ENCODE measurements at places on chromosomes 1 and 21. TPM values are rescaled to one million over a fixed set of nuclear protein-coding genes. Genes with fewer than 3 reads are reported as not detected.

- H3K27ac ChIP-seq = peak within 1 kb of the TSS; percentile 90
- H3K27me3 ChIP-seq = no peaks in the 10 kb centered on the region
- peaks cover 39% of the 10 kb centered on the region for H3K4me1 ChIP-seq
- H3K4me3 ChIP-seq = peak within 1 kb of the TSS; percentile 91
- peaks cover 33% of the 10 kb centered on the region for H3K36me3 ChIP-seq
Observed at GRCh38 chr1:226738995-226739695, at the start of gene ITPKB. ITPKB (minus strand) TSS chr1:226739282; CDS start chr1:226737458, 1,824 bp downstream.

GRCh38 chr1:154851392-154852177, 18.5 kb downstream of the KCNN3 start:
- peaks cover 9% of the 10 kb centered on the region for H3K4me1 ChIP-seq
- H3K27ac ChIP-seq = no peak overlapping the region
- H3K36me3 ChIP-seq = no peaks in the 10 kb centered on the region
- H3K4me3 ChIP-seq = no peak overlapping the region
- H3K27me3 ChIP-seq = peaks cover 3% of the 10 kb centered on the region

Gene GRHL3
- total RNA-seq = not detected

Gene SYDE2
- 1.9 TPM for total RNA-seq

DNA sequence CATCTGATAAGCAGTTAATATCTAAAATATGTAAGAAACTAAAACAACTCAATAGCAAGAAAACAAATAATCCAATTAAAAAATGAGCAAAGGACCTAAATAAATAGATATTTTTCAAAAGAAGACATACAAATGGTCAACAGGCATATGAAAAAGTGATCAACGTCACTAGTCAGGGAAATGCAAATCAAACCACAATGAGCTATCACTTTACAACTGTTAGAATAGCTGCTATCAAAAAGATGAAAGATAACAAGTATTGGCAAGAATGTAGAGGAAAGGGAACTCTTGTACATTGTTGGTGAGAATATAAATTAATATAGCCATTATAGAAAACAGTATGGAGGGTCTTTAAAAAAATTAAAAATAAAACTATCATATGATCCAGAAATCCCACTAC, 40.7 kb upstream of the NEK7 start:
- no peaks in the 10 kb centered on the region for H3K4me1 ChIP-seq
- no peak overlapping the region for H3K4me3 ChIP-seq
- no peak overlapping the region for H3K27ac ChIP-seq
- DNase-seq = no peak

DNA sequence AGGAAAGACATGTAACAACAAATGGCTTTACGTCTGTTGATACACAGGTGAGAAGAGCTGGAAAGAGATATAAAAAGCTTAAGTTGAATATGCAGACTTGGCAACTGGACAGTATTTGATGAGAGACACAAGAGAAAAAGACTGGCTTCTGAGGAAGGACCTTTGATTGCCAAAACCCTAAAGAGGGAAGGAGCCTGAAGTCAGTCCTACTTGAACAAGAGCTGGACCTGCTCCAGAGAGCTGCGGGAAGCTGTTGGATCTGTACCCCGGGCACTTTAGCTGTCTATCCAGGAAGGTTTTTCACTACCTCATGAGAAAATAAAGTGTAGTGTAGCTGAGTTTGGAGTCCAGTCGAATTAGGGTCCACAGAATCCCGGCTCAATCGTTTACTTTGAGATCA, 25.3 kb upstream of the LRRC8B start:
- H3K4me1 ChIP-seq = no peaks in the 10 kb centered on the region
- H3K27me3 ChIP-seq = peaks cover 21% of the 10 kb centered on the region
- no peak overlapping the region for H3K4me3 ChIP-seq
- no peak for DNase-seq

GRCh38 chr1:36274201-36274600, 32.0 kb upstream of the SH3D21 start:
- no peak overlapping the region for H3K4me3 ChIP-seq
- peaks cover 6% of the 10 kb centered on the region for H3K4me1 ChIP-seq
- DNase-seq = no peak

GRCh38 chr1:237470712-237471338, 419.9 kb downstream of the ZP4 start:
- H3K4me1 ChIP-seq = no peaks in the 10 kb centered on the region
- no peaks in the 10 kb centered on the region for H3K27me3 ChIP-seq
- DNase-seq = no peak
- H3K27ac ChIP-seq = no peak overlapping the region
- no peak overlapping the region for H3K4me3 ChIP-seq

GRCh38 chr21:37028570-37028969, 22.1 kb downstream of the RIPPLY3 start:
- no peak overlapping the region for H3K27ac ChIP-seq
- H3K4me3 ChIP-seq = no peak overlapping the region
- peaks cover 10% of the 10 kb centered on the region for H3K27me3 ChIP-seq
- no peak for DNase-seq
- no peaks in the 10 kb centered on the region for H3K4me1 ChIP-seq

- no peaks in the 10 kb centered on the region for H3K4me1 ChIP-seq
- H3K27me3 ChIP-seq = peaks cover 9% of the 10 kb centered on the region
- H3K4me3 ChIP-seq = no peak overlapping the region
- no peak for DNase-seq
- H3K36me3 ChIP-seq = no peaks in the 10 kb centered on the region
Observed at GRCh38 chr1:155113450-155113980, 14.2 kb upstream of the EFNA1 start.

GRCh38 chr1:47229031-47229885, 2.8 kb downstream of the TAL1 start:
- no peak overlapping the region for H3K4me3 ChIP-seq
- no peak overlapping the region for H3K27ac ChIP-seq
- DNase-seq = no peak
- H3K36me3 ChIP-seq = no peaks in the 10 kb centered on the region
- peaks cover 32% of the 10 kb centered on the region for H3K4me1 ChIP-seq
- H3K27me3 ChIP-seq = peaks cover 82% of the 10 kb centered on the region

Gene ANKRD34A
- 1.8 TPM for total RNA-seq

Gene FLG2
- total RNA-seq = not detected

Gene ZNHIT6
- 17.9 TPM for total RNA-seq

DNA sequence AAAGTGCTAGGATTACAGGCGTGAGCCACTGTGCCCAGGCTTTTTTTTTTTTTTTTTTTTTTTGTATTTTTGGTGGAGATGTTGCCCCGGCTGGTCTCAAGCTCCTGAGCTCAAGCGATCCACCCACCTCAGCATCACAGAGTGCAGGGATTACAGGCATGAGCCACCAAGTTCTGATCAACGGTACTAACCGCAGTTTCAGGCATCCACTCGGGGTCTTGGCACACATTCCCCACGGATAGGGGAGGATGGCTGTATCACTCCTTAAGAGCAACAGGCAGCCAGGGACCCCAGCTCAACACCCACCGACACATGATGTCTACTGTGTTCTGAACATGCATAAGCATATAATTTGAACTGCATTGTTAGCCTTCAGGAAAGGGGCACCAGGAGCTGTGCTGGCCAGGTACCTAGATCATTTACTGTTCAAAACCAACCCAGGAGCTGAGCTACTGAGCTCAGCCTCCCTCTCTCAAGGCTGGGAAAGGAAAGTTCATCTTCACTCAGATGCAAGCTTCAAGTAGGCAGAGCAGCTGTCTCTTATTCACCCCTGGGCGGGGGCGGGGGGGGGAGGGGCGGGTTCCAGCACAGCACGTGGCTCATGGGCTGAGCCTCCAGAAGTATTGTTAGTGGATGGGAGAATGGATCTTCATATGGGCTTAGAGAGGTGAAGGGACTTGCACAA, 24.7 kb downstream of the CAPZB start:
- peak overlapping the region; percentile 53 for H3K27ac ChIP-seq
- peaks cover 52% of the 10 kb centered on the region for H3K36me3 ChIP-seq
- H3K27me3 ChIP-seq = no peaks in the 10 kb centered on the region
- peaks cover 89% of the 10 kb centered on the region for H3K4me1 ChIP-seq
- H3K4me3 ChIP-seq = no peak overlapping the region
- no peak for DNase-seq

- no peak for DNase-seq
- no peak overlapping the region for H3K27ac ChIP-seq
- peaks cover 1% of the 10 kb centered on the region for H3K4me1 ChIP-seq
- H3K4me3 ChIP-seq = no peak overlapping the region
- peaks cover 6% of the 10 kb centered on the region for H3K27me3 ChIP-seq
Observed at GRCh38 chr1:165603810-165604209, 27.2 kb upstream of the MGST3 start.

DNA sequence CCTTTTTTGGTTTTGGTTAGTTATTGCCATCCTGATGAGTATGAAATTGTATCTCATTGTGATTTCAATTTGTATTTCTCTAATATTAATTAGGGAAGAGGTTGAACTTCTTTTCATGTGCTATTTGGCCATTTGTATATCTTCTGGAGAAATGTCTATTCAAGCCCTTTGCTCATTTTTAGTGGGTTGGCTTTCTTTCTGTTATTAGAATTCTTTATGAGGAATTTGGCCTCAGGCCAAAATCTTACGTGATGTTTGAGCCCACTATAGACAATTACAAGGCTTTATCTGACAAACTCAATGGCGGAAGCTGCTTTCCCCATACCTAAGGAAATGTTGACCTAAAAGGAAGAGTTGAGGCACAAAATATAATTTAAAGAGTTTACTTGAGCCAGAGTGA, 32.9 kb downstream of the IVNS1ABP start:
- no peak for DNase-seq
- H3K36me3 ChIP-seq = peaks cover 8% of the 10 kb centered on the region
- H3K4me1 ChIP-seq = peaks cover 36% of the 10 kb centered on the region
- no peak overlapping the region for H3K4me3 ChIP-seq
- H3K27me3 ChIP-seq = no peaks in the 10 kb centered on the region
- no peak overlapping the region for H3K27ac ChIP-seq

Gene CD1D
- total RNA-seq = not detected

Gene CRNN
- not detected for total RNA-seq

Gene CDKN2C
- 82.5 TPM for total RNA-seq

- peak overlapping the region; percentile 68 for H3K4me3 ChIP-seq
- H3K27me3 ChIP-seq = peaks cover 76% of the 10 kb centered on the region
- H3K36me3 ChIP-seq = no peaks in the 10 kb centered on the region
- no peak for DNase-seq
Observed at GRCh38 chr1:116667078-116667574, 407 bp downstream of the IGSF3 start.

- H3K27ac ChIP-seq = no peak overlapping the region
- no peaks in the 10 kb centered on the region for H3K4me1 ChIP-seq
- no peaks in the 10 kb centered on the region for H3K27me3 ChIP-seq
- DNase-seq = no peak
- H3K36me3 ChIP-seq = peaks cover 15% of the 10 kb centered on the region
Observed at GRCh38 chr1:29210278-29211085, 20.3 kb downstream of the MECR start.

Gene CFAP141
- total RNA-seq = not detected

Gene TCEA3
- 12.1 TPM for total RNA-seq

Gene CA14
- total RNA-seq = not detected

DNA sequence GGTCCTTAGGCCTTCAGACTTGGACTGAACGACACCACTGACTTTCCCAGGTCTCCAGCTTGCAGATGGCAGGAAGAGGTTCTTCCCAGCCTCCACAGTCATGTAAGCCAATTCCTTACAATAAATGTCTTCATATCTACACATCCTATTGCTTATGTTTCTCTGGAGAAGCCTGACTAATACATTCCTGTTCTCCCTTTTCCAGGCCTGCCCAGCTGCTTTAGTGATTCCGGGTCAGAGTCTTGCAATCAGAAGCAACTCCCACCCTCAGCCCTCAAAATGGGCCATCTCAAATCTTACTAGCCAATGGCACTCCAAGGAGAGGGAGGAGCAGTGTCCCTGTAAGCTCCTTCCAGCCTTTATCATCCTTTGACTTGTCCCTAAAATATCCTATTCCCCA, 16.4 kb upstream of the CPT2 start:
- no peak for DNase-seq
- no peak overlapping the region for H3K4me3 ChIP-seq
- H3K27me3 ChIP-seq = peaks cover 14% of the 10 kb centered on the region

Gene FGR
- total RNA-seq = 0.08 TPM

Gene KCNQ4
- 0.73 TPM for total RNA-seq

DNA sequence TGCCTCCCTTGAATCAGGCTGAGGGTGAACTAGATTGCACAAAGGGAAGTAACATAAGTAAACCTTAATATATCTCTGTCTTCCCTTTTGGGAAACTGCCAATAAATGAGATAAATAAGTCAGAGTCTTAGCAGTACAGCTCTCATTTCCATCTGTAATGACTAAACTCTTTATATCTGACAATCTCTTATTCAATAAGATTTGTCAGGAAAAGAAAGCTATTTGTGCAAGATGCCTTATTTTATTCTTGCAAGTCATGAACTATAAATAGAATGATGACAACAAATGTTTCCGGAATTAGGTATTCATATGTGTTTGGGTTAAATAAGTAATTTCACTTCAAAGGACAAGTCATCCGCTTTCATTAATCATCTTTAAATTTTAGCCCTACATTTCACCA, 229.2 kb downstream of the PTGER3 start:
- no peaks in the 10 kb centered on the region for H3K27me3 ChIP-seq
- H3K27ac ChIP-seq = no peak overlapping the region
- no peaks in the 10 kb centered on the region for H3K4me1 ChIP-seq
- no peak overlapping the region for H3K4me3 ChIP-seq
- DNase-seq = no peak

GRCh38 chr1:71106658-71107322, 26.0 kb upstream of the ZRANB2 start:
- no peaks in the 10 kb centered on the region for H3K4me1 ChIP-seq
- H3K36me3 ChIP-seq = no peaks in the 10 kb centered on the region
- no peaks in the 10 kb centered on the region for H3K27me3 ChIP-seq
- no peak overlapping the region for H3K4me3 ChIP-seq

GRCh38 chr1:238279694-238280380, 389.1 kb upstream of the ZP4 start:
- no peak for DNase-seq
- no peaks in the 10 kb centered on the region for H3K36me3 ChIP-seq
- H3K4me3 ChIP-seq = no peak overlapping the region

Gene SGIP1
- total RNA-seq = not detected

Gene AMY1B
- not detected for total RNA-seq

- H3K36me3 ChIP-seq = no peaks in the 10 kb centered on the region
- H3K4me3 ChIP-seq = no peak overlapping the region
Observed at GRCh38 chr1:157170677-157171515, 32.7 kb upstream of the ETV3 start.

- H3K4me3 ChIP-seq = no peak overlapping the region
- H3K36me3 ChIP-seq = peaks cover 2% of the 10 kb centered on the region
- H3K27me3 ChIP-seq = peaks cover 20% of the 10 kb centered on the region
- peaks cover 14% of the 10 kb centered on the region for H3K4me1 ChIP-seq
Observed at GRCh38 chr1:10932088-10932487, 80.4 kb upstream of the TARDBP start.

DNA sequence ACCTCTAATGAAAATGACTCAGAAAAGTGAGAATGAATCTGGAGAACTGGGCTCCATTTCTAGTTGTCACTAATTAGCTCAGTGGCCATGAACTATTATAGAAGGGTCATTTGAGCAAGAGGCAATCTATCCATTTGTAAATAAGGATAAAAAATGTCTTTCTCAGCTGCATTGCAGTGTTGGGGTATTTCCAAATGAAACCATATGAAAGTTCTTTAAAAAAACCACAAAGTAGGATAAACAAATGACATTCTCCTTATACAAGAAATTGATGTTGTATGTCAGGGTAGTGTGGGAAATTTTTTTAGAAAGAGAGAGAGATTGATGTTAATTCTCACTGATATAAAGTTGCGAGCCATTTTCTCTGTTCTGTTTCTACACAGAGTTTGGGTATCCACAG, 26.0 kb downstream of the FMO3 start:
- H3K4me1 ChIP-seq = no peaks in the 10 kb centered on the region
- no peak overlapping the region for H3K27ac ChIP-seq
- no peak for DNase-seq
- H3K4me3 ChIP-seq = no peak overlapping the region
